Fibroblast of lung (primary cell): ENCODE measurements at places on chromosomes 7 and 10. TPM values are rescaled to one million over a fixed set of nuclear protein-coding genes. Genes with fewer than 3 reads are reported as not detected.

The HMX2 gene
- polyA plus RNA-seq: not detected in 2 replicates

GRCh38 chr7:33887266-33887975 is 17.9 kb upstream of the BMPER start:
- no peak for DNase-seq

GRCh38 chr10:83289373-83289772 is 849.9 kb upstream of the GHITM start:
- DNase-seq: no peak

GRCh38 chr10:121927841-121928527 is at the start of gene ATE1:
ATE1 (minus strand) TSS chr10:121928031; CDS start chr10:121927949, 82 bp downstream.
- peak; percentile 90 for DNase-seq
